ENCODE measurements at places on chromosomes 4 and X. TPM values are rescaled to one million over a fixed set of nuclear protein-coding genes. Genes with fewer than 3 reads are reported as not detected.

CT45A6 gene
- not detected for total RNA-seq

HDX gene
- 9.4 TPM for total RNA-seq

TMSB15A gene
- 9.4 TPM for total RNA-seq

ZNF275 gene
- total RNA-seq = 50.1 TPM

Data from ovary (tissue), 10 donors.